ENCODE measurements at places on chromosomes 16 and 17.

DNA sequence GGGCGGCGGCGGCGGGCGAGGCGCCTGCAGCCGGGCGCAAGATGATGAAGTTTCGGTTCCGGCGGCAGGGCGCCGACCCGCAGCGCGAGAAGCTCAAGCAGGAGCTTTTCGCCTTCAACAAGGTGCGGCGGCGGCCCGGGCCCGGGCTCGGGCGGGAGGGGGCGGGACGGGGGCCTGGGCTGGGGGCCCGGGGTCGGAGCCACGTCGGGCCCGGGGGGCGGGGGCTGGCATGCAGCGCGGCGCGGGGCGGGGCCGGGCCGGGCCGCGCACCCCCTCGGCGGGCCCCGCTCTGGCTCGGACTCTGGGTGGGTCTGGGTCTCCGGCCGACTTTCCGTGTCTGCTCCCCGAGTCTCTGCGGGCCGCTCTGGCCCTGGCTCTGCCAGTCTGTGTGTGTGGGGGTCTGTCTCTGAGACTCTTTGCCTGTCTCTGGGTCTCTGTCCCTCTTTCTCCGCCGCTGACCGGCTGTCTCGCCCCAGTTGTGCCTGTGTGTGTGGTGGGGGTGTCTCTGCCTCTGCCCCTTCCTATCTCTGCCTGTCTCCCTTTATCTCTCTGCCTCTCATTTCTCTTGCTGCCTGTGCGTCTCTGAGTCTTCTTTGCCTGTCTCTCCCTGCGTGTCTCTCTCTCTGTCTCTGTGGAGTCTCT lies 328 bp downstream of the LLGL1 start:
- DNase-seq, result no peak

GRCh38 chr16:74079232-74079586 lies 217.4 kb upstream of the PSMD7 start:
- DNase-seq, result no peak

DNA sequence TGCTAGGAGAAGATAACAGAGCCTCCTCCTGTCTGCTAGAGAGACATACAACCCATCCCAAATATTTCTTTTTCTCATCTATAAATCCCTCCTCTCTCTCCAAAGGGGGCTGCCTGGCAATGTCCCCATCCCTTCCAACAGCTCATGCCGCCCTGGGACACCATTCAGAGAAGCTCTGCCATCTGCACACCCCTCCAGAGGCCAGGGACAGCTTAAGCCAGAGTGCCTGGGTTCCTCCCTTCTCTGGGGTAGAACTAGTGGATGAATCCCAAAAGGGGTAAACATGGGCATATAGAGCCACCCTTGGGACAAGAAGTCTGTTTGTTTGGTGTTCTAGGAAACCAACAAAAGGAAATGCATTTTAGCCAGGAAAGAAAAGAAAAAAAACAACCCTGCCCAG lies 2.6 kb upstream of the LPO start:
- no peak for DNase-seq

GRCh38 chr16:67543582-67543981 lies 15.0 kb downstream of the RIPOR1 start:
- DNase-seq, result no peak

GRCh38 chr17:38853292-38854219 lies at the start of gene RPL23:
TSS of gene RPL23 (minus strand) at chr17:38853721. CDS start at chr17:38853710, 11 bp downstream.
- peak; percentile 77 for DNase-seq

DNA sequence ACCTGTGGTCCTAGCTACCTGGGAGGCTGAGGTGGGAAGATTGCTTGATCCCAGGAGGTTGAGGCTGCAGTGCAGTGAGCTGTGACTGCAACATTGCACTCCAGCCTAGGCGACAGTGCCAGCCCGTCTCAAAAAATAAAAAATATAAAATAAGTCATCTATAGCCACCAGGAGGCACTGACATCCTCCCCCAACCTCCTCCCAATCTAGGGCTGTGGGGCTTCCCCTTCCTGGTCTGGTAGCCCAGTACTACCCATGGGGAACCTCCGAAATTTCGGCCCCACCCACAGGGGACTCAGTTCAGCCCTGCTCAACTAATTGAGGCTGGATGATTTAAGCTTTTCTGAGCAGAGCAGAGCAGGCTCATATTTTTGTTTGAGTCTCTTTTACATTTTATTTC lies 3.2 kb downstream of the ZSCAN10 start:
- DNase-seq, result no peak

DNA sequence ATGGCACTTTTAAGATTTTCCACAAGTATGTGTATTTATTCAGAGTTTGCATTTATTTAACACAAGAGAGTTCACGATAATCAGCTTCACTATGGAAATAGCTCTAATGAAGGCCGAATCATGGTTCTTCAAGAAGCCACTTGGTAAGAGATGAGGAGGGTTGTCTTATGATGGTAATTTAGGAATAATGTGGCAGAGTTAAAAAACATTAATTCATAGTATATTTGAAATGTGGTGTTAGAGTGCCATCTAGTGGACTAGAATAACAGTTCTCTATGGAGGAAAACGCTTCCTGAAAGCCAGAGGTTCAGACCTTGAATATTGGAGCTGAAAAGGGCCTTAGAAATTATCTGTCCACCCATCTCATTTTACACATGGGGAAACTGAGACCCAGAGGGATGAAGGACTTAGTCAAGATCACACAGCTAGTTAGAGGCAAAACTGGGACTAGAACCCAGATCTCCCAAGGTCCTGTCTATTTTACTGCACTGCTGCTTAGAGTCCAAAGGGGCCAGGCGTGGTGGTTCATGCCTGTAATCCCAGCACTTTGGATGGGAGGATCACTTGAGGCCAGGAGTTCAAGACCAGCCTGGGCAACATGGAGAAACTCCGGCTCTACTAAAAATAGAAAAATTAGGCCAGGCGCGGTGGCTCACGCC lies 33.8 kb upstream of the KPNB1 start:
- no peak for DNase-seq

GRCh38 chr17:44832805-44833204 lies 2.7 kb upstream of the GJC1 start:
- DNase-seq, result no peak

- no peak for DNase-seq
Measured at GRCh38 chr17:76309461-76309860, 1.4 kb upstream of the QRICH2 start.

- DNase-seq, result no peak
Measured at GRCh38 chr17:77546772-77547241, 406.0 kb downstream of the SEC14L1 start.

DNA sequence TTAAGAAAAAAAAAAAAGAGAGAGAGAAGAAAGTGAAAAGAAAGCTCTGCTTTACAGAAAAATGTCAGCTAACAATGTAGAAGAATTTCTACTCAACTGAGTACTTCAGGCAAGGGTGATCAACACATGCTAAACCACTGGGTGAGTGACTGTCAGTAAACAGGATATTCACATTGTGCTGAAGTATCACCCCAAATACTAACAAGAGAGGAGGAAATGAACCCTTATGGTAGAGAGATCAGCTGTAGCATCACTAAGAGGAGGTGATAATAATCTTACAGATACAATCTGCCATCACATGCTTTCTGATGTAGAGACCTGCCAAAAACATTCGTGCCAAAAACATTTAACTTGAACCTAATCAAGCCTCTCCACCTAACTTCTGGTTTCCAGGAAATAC lies 30.7 kb upstream of the ICAM2 start:
- no peak for DNase-seq

DNA sequence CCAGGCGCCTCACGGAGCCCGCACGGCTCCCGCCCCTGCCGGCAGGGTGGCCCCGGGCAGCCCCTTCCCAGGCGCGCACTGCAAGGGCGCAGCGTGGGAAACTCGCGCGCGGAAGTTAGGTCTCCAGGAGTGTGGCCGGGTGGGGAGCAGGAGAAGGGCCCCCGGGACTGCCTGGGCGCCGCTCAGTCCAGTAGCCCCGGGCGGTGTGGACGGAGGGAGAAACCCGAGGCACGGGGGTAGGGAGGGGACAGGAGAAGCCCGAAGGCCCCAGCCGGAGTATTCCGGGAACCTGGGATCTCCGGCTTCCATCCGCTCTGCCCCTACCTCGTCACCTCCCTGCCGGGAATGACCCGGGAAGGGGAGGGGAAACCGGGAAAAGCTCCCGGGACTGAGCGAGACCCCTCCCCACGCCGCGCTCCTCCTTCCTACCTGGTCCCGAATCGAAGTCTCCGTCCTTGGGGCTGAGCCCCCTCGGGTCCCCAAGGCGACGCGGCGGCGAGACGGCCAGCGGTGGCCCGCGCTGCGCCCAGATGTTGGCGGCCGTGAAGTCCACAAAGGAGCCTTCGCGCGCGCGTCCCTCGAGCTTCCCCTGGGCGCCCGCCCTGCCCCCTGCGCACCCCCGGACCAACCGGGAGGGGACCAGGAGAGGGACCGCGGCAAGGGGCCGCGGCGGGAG lies 418 bp downstream of the SOCS3 start:
- DNase-seq, result no peak

- DNase-seq, result no peak
Measured at GRCh38 chr16:24539850-24540601, 660 bp downstream of the RBBP6 start.

GRCh38 chr16:50548125-50548908 lies at the start of gene NKD1:
TSS of gene NKD1 (plus strand) at chr16:50548396. CDS start at chr16:50548554, 158 bp downstream.
- DNase-seq, result no peak

DNA sequence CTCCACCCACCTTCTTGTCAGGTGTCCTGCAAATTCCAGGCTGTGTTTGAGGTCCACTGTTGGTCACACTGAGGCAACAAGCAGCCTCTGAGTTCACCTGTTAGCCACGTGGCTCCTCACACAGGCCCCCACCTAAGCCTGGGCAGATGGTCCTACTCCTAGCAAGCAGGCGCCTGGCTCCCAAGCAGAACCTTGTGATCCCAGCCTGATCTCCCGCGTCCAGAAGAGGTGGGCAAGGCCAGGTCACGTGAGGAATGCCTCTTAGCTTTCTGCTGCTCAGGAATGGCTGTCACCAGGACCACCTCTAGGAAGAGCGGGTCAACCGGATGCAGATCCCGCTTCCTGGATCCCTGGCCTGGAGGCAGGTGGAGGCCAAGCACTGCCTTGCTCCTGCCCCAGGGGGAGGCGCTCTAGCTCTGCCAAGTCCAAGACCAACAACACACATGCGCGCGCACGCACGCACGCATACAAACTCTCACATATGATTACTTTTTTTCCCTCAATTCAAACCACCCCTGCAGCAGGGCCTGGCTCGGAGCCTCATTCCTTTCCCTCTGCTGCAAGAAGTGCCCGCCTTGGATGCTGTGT lies 9.5 kb downstream of the CYB561 start:
- DNase-seq, result no peak

All from epithelial cell of prostate (primary cell).